Activated CD8-positive, alpha-beta memory T cell treated with anti-CD3 and anti-CD28 coated beads for 48 hours (primary cell): ENCODE measurements at places on chromosomes 11 and 22.

DNA sequence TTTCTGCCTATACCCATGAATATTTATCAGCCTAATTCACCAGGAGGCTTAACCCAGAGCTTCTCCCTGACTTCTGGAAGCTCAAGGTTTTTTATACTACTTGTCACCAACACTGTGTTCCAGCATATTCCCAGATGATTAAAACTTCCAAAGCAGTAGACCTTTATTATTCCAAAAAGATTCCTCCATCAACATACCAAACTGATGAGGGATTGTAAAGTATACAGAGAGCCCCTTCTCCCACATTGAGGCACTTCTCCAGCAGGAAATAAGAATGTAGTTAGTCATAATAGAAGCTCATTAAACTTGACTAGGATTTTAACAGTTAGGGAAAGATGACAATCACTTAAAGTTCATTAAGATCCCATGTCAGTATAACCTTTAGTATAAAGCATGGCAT, 51.4 kb upstream of the CEP126 start:
- DNase-seq, result no peak

GRCh38 chr11:1843098-1843473, 4.3 kb downstream of the TNNI2 start:
- no peak for DNase-seq

GRCh38 chr11:85276332-85276731, 350.8 kb downstream of the DLG2 start:
- DNase-seq, result no peak

DNA sequence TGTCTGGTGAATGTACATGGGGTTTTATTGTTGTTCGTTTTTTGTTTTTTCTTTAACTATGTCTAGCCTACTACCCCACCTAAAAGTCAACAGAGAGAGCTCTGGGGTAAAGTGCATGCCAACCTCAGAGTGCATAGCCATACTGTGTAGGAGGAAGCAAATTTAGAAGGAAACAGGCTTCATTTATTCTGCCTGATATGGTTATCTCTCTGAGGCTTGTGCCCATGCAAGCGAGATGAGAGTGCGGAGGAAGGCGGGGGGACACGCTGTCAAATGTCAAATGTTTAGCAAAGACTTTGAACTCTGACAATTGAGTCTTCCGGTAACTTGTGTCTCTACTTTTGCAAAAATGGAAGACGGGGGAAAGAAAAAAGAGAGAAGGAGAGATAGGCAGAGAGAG, 295.5 kb downstream of the ETS1 start:
- no peak for DNase-seq

GRCh38 chr11:93512949-93513667, 30.1 kb downstream of the SMCO4 start:
- DNase-seq, result no peak

- no peak for DNase-seq
Observed at GRCh38 chr11:60513496-60514460, 1.4 kb upstream of the MS4A13 start.

DNA sequence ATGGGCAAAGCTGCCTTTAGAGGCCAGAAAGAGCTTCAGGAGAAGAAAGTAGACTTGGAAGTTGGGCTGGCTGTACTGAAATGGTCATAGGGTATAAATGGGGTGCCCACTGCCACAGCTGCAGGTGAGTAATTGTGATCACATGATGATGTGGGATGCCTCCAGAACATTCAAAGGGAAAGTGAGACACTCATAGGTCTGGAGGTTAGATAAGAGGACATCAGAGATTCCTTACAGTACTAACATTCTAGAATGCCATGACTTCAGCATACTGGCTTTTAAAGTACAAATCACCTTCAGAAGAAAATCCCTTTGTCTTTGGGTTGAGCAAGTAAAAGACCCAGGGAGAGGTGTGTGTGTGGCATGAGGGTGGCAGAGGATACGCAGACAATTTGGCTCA, 419.2 kb downstream of the TENM4 start:
- no peak for DNase-seq

DNA sequence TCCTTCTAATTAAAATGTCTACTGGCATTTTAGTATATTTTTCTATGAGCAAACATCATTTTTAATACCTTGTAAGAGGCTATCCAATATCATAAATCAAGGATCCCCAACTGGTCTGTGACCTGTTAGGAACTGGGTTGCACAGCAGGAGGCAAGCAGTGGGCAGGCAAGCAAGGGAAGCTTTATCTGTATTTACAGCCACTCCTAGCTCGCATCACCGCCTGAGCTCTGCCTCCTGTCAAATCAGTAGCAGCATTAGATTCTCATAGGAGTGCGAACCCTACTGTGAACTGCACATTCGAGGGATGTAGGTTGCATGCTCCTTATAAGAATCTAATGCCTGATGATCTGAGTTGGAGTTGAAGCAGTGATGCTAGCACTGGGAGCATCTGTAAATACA, 70.2 kb upstream of the CREB3L1 start:
- DNase-seq, result no peak

- DNase-seq, result no peak
Observed at GRCh38 chr22:33274214-33275072, 216.3 kb upstream of the SYN3 start.

- no peak for DNase-seq
Observed at GRCh38 chr11:111387363-111387762, 8.3 kb upstream of the POU2AF1 start.
